ENCODE measurements at places on chromosomes 5 and 9.

DNA sequence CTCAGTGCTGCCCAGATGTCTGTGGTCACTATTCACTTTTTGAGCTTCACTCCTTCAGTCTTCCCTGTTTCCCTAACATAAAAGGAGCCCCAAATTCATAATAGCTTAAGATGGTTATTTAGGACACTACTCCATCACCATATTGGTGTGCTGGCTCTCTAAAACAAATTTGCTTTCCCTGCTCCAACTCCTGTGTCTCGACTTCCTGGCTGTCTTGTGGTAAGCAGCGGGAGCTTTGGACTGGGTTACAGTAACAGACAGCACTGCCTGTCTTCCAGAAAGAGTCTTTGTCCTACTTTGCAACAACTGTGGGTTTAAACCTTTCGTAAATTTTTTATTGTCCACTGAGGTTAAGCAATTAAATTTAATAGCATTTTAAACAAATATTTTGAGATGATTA lies 389.4 kb downstream of the CDH9 start:
- no peak for DNase-seq

DNA sequence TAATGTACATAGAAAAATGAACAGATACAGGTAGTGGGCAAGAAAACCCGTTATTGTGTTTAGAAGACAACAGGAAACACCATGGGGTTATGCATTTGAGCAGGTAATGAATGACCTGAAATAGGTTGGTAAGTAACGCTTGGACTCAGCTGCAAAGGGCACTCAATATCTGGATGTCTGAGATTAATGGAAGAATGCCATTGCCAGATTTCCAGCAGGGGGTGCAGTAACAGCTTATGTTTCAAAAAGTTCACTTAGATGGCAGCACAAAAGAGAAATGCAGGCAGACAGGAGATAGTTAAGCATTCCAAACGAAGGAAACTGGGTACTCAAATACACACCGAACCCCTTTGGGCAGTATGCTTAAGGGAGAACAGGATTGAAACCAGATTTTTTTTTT lies 285.5 kb upstream of the VLDLR start:
- no peak for DNase-seq

DNA sequence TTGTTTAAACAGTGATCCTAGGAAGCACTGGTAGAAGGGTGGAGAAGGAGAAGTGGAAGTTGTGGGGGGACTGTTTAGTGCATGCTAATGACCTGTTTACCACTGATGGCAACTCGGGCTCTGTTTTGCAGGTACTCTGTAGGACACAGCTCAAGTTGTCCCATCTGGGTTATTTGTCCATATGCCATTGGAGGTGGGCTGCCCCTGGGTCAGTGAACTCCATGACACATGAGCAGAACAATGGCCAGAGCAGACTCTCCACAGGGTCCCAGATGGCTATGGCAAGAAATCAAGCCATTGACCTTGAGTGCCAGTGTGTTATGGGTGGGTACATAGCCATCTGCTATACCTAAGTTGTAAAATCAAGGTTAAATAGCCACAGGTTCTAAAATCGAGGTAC lies 175.9 kb downstream of the GAS1 start:
- DNase-seq = no peak

DNA sequence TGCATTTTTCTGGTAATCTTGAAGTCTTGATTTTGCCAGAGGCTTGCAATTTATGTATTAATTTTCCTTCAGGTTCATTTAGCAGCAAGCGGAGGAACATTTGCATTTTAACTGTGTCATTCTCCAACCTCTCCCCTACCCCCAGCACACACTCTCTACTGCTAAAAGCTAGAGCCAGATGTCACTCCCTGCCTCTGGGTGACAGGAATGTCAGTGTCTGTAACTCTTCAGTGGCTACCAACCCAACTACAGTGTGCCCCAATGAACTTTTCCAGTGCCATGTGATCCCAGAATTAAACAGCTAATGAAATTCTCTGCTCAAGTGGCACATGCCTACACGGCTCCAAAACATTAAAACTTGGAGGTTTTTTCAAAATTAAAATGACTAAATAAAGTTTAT lies 260.3 kb downstream of the GOLPH3 start:
- DNase-seq = no peak

GRCh38 chr5:173741087-173741486 lies 124.6 kb upstream of the BOD1 start:
- no peak for DNase-seq

DNA sequence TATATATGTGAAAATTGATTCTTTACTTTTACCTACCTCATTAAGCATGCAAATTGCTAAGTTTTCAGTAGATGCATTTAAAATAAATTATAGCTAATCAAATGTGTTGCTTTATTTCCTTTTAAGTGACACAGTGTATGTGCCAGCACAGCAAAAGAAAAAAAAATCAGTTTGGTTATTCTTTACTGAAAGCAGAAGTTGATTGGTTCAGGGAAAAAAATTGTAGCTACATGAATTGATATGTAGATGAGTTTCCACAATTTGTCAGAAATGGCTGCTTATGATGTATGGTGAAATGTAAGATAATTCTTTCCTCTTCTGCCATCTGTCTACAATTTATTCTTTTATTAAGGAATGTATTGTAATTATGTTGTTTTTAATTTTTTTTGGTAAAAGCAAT lies 57.8 kb downstream of the PARP8 start:
- no peak for DNase-seq

GRCh38 chr5:69368458-69369339 lies 621 bp downstream of the AK6 start:
- peak; percentile 10 for DNase-seq

GRCh38 chr9:7906783-7907550 lies 107.4 kb upstream of the DMAC1 start:
- no peak for DNase-seq

GRCh38 chr9:91346644-91347043 lies 15.1 kb downstream of the AUH start:
- no peak for DNase-seq

- DNase-seq = no peak
Observed at GRCh38 chr9:69600314-69601047, 71.7 kb downstream of the APBA1 start.

- DNase-seq = no peak
Observed at GRCh38 chr5:175712681-175713085, 54.8 kb downstream of the HRH2 start.

GRCh38 chr5:72284559-72285423 lies 35.2 kb downstream of the MRPS27 start:
- DNase-seq = no peak

DNA sequence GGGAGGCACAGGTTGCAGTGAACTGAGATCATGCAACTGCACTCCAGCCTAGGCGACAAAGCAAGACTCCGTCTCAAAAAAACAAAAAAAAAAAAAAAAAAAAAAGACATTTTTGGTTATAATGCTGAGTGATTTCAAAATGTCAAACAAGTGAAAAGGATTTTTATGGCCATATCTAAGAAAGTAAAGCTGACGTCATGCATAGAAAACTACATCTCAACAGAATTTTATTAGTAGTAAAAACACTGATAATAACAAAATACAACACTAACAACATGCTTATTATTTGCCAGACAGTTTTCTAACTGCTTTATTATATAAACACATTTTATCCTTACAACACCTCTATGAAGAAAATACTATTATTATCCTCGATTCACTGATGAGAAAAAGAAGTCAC lies 833.0 kb upstream of the WWC1 start:
- DNase-seq = no peak

DNA sequence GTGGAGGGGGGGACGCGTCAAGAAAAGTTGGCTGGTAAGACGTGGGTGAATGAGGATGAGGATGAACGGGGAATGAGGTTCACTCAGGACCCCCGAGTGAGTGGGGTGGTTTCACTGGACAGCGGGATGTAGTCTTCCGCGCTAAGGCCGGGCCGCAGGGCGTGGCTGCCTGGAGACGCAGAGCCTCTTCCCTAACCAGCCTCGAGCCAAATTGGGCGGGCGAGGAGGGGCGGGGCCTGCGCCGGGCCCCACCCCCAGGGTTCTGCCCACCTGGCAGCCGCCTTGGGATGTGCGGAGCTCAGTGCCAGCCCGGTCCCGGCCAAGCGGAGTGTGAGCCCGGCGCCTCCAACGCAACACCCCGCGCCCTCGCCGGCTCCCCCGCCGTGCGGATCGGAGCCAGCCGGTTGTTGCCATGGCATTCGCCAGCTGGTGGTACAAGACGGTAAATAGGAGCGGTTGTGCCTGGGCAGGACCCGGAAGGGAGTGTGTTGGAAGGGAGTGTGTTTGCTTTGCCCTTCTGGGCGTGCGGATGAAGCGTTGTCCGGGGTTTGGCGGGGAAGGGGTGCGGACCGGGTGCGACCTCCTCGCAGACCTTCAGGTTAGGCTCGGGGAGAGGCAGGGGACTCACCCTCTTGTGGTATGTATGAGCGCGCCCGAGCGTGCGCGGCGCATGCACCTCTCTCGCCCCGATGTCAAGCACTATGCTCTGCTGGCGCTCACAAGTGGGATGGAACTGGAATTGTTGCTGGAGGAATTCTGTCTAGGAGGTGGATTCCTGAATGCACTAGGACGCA lies 746 bp downstream of the CAST start:
- peak; percentile 95 for DNase-seq

- no peak for DNase-seq
Observed at GRCh38 chr5:135073761-135074345, 39.8 kb upstream of the PITX1 start.

- DNase-seq = no peak
Observed at GRCh38 chr5:30469691-30470090, 723.8 kb upstream of the CDH6 start.

- DNase-seq = no peak
Observed at GRCh38 chr5:154844809-154845208, 5.6 kb downstream of the FAXDC2 start.

GRCh38 chr9:113632776-113633590 lies 169.5 kb downstream of the RGS3 start:
- no peak for DNase-seq

DNA sequence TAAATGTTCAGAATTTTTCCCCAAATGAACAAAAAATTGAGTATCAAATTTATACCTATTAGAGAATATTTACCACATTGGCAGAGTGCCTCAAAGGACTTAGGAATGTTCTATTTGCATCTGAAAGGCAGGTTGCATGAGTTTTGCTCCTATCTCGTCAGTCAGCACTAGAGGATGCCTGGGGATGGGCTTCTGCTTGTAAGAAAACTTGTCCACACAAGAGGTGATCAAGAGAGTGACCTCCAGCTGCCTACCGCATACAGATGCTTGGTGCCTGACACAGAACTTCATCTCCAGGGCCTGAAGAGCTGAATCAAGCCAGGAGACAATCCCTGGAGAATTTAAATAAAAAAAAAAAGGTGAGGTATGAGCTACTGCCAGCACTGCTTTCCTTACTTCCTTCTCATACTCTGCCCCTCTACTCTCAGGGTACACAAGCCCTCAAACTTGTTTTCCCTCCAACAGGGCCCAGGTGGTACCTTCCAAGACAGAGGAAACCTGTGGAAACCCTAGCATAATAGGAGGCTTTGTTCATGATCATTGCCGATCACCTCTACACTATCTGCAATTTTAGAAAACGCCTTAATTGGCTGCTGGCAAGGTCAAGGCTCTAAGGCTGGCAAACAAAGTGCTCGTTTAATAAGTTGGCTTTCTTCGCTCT lies 166.6 kb downstream of the ELAVL2 start:
- DNase-seq = peak; percentile 12

DNA sequence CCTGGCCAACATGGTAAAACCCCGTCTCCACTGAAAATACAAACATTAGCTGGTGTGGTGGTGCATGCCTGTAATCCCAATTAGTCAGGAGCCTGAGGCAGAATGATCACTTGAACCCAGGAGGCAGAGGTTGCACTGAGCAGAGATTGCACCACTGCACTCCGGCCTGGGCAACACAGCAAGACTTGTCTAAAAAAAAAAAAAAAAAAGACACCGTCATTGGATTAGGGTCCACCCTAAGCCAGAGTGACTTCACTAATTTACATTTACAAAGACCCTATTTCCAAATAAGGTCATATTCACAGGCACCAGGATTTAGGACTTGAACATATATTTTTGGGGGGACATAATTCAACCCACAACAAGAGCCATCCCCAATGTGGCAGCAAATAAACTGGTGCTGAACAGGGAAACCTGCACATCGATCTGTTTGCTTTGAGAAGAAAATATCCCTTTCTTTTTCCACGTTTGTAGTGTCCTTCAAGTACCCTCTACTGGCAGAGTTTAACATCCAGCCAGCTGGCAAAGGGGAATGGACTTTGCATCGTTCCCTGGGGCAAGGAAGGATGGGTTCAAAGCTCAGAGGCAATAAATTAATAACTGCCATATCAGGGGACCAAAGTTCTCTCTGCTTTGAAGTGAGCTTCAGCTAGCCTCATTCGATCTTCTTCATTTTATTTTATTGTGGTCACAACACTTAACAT lies 3.7 kb upstream of the DNAJC25 start:
- no peak for DNase-seq

GRCh38 chr9:97809666-97810344 lies 43.2 kb upstream of the FOXE1 start:
- DNase-seq = peak; percentile 45

DNA sequence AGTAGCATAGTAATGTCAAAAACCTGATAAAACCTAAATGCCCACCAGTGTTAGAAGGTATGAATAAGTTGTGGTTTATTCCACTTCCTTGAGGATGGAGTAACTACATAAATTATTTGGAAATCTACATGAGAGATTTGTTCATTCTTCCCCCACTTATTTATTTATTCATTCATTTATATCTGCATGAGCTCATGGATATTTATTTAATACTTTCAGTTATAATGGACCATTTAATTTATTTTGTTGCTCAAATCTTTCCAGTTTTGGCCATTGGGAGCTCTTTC lies 223.8 kb upstream of the S1PR3 start:
- DNase-seq = no peak

DNA sequence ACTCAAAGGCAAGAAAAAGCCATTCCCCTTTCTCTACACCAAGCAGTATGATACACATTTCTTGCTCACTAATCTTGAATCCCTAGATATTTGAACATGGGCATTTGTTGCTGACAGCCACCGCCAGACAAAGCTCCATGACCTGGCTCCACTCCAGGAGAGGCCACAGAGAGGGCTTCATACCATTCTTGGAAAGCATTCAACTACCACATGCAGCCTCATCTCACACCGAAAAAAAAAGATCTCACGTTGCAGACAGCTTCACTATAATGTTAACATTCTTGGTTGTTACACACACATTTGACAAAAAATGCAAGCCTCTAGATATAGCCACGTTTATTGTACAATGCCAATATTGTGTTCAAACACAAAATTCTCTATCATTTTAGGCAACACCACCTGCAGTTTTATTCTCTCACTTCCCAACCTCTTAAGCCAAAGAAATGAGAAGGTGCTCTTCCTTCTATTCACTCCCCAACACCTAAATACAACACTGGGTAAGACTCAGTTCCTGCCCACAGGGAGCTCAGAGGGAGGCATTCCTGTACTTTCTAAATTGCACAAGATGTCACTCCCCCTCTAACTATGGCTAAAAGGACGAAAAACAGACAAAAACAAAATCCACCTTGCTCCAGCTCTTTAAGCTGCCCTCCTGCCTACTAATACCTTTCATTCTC lies 222.4 kb downstream of the TSSK1B start:
- no peak for DNase-seq

GRCh38 chr9:91060520-91061343 lies 259.1 kb downstream of the SYK start:
- DNase-seq = peak; percentile 45

GRCh38 chr9:26132746-26133312 lies 454.6 kb upstream of the TUSC1 start:
- DNase-seq = no peak

GRCh38 chr9:133572821-133573361 lies 36.3 kb downstream of the FAM163B start:
- no peak for DNase-seq

GRCh38 chr9:112031400-112031799 lies 134.8 kb downstream of the UGCG start:
- DNase-seq = no peak
